Naive thymus-derived CD8-positive, alpha-beta T cell (primary cell): ENCODE measurements at places on chromosomes 4 and X. TPM values are rescaled to one million over a fixed set of nuclear protein-coding genes. Genes with fewer than 3 reads are reported as not detected.
A peak's percentile ranks its signal among the peaks of the same experiment; 100 is the strongest.

GRCh38 chr4:90215286-90215685 is 88.1 kb downstream of the CCSER1 start:
- H3K27me3 ChIP-seq = no peaks in the 10 kb centered on the region
- H3K36me3 ChIP-seq = no peaks in the 10 kb centered on the region
- no peak overlapping the region for H3K4me3 ChIP-seq
- no peak for DNase-seq
- H3K4me1 ChIP-seq = no peaks in the 10 kb centered on the region
- H3K27ac ChIP-seq = no peak overlapping the region

- no peaks in the 10 kb centered on the region for H3K36me3 ChIP-seq
- H3K4me1 ChIP-seq = no peaks in the 10 kb centered on the region
- H3K27ac ChIP-seq = no peak overlapping the region
- no peak for DNase-seq
- H3K4me3 ChIP-seq = no peak overlapping the region
These were observed 932.4 kb downstream of the PCDH18 start for GRCh38 chr4:136599890-136600289.

DNA sequence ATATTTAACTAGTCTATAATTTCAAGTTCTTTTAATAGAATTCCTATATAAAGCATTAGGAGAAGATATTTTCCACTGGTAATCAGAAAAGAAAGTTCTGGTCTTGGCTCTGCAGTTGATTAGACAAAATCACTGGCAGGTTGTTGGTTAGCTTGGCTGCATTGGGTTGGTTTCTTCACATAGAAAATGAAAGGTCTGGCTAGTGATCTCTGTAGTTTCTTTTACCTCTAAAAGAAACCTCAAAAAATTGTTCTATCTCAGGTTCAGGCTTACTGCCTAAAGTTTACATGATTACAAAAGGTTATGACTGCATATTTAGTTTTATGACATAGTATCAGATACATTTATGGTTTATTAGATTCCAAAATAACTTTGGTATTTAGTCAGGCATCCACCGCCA is 95.8 kb upstream of the NAP1L5 start:
- H3K4me1 ChIP-seq = no peaks in the 10 kb centered on the region
- no peak overlapping the region for H3K4me3 ChIP-seq
- peaks cover 2% of the 10 kb centered on the region for H3K27me3 ChIP-seq

- no peaks in the 10 kb centered on the region for H3K27me3 ChIP-seq
- H3K4me3 ChIP-seq = peak within 1 kb of the TSS; percentile 74
- peak within 1 kb of the TSS; percentile 43 for H3K27ac ChIP-seq
- peak; percentile 34 for DNase-seq
- H3K36me3 ChIP-seq = no peaks in the 10 kb centered on the region
These were observed at the start of gene ZFP92 for GRCh38 chrX:153411255-153411987. TSS of gene ZFP92 (plus strand) at chrX:153411472. CDS start at chrX:153418323, 6,851 bp downstream.

GRCh38 chr4:146059865-146060264 is 115.7 kb upstream of the LSM6 start:
- H3K27ac ChIP-seq = no peak overlapping the region
- DNase-seq = no peak
- H3K4me1 ChIP-seq = peaks cover 1% of the 10 kb centered on the region
- H3K36me3 ChIP-seq = no peaks in the 10 kb centered on the region

DNA sequence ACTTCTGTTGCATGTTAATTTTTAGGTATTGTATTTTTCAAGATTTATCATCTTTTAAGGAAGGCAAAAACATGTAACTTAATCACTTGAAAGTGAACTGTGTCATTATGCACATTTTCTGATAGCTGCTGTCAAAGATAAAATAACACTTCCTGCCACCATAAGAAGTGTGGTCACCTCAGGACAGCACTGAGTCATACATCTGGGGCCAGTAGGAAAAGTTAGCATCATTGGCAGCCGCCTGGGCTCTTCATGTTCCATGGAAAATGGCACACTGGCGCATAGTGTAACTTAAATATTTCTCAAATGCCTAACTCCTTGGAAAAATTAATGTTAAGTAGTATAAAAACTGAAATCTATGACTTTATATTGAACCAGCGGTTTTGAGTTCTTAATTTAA is 24.2 kb downstream of the CNKSR2 start:
- H3K27ac ChIP-seq = no peak overlapping the region
- no peaks in the 10 kb centered on the region for H3K27me3 ChIP-seq
- H3K4me3 ChIP-seq = no peak overlapping the region

DNA sequence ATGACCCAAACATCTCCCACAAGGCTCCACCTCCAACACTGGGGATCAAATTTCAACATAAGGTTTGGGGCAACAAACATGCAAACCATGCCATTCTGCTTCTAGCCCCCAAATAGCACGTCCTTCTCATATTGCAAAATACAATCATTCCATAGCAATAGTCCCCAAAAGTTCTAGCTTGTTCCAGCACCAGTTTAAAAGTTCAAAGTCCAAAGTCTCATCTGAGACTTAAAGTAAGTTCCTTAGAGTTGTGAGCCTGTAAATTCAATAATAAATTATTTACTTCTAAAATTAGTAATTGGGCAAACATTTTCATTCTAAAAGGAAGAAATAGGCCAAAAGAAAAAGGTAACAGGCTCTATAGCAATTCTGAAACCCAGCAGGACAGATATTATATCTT is 8.9 kb upstream of the TASL start:
- no peak overlapping the region for H3K4me3 ChIP-seq
- no peaks in the 10 kb centered on the region for H3K4me1 ChIP-seq
- H3K36me3 ChIP-seq = no peaks in the 10 kb centered on the region

Gene DCAF4L1
- 0.78 TPM for total RNA-seq

Gene HELQ
- 50.1 TPM for total RNA-seq
